ENCODE measurements at places on chromosomes 3 and 15.

DNA sequence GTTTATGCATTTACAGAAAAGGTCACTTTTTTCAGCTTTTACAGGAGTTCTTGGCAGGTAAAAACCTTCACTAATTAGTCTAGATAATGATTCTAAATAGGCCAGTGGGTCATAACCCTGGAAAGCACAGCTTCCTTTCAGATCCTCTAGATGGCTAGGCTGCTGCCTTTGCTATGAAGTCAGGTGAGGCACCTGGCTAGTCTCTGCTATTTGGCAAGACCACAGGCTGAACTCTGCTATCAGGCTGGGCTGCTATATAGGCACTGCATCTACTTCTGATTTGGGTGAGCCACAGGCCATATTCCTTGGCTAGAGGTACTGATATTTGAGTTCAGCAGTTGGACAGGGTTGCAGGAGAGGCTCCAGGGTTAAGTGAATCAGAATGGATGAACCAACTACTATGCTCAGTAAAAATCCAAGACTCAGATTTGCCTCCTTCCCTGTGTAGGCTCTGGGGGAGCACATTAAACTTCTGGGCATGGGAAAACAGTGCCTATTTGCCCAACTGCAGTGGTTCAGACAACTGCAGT, 665.7 kb upstream of the TBL1XR1 start:
- DNase-seq = no peak

DNA sequence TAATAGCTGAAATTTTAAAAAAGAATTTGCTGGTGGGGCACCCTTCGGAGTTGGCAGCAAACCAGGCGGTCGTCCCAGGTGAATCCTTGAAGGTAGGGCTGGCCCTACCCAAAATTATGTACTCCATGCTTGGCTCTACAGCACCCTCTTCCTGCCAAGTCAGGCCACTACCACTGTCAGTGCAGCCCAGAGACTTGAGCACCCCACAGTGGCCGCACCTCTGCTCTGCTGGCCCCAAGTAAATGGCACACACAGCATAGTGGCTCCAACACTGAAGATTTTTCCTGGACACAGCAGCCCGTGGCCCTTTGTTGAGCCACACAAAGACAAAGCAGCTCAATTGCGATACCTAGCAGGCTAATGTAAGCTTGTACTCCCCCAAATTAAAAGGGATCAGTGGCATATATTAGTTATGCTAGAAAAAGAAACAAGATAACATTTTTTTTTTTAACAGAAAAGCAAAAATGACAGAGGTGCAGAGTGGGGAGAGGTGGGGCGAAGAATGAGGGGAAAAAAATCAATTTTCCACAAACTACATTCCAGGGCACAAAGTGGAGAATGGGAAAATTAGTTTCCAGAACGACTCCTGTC, 250.5 kb downstream of the UACA start:
- DNase-seq = peak; percentile 63

GRCh38 chr3:51916418-51916817, 13.3 kb upstream of the IQCF1 start:
- DNase-seq = peak; percentile 6

DNA sequence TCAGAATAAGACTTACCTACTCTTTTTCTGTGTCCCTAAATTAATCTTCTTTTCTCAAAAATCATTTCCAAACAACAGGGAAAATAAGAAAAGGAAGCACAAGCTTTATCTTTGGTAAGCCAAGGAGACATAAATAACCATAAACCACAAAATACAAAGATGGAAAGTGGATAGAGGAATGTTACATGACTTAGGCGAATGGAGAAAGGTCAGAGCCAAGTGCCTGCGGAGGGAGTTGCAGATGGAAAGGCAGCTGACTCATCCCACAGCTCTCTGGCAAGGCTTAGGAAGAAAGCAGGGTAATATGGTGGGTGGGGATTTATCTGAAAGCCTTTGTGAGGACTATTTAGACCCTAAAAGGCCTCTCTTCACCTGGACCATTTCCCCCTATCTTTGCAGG, 72.8 kb downstream of the GALK2 start:
- peak; percentile 80 for DNase-seq

DNA sequence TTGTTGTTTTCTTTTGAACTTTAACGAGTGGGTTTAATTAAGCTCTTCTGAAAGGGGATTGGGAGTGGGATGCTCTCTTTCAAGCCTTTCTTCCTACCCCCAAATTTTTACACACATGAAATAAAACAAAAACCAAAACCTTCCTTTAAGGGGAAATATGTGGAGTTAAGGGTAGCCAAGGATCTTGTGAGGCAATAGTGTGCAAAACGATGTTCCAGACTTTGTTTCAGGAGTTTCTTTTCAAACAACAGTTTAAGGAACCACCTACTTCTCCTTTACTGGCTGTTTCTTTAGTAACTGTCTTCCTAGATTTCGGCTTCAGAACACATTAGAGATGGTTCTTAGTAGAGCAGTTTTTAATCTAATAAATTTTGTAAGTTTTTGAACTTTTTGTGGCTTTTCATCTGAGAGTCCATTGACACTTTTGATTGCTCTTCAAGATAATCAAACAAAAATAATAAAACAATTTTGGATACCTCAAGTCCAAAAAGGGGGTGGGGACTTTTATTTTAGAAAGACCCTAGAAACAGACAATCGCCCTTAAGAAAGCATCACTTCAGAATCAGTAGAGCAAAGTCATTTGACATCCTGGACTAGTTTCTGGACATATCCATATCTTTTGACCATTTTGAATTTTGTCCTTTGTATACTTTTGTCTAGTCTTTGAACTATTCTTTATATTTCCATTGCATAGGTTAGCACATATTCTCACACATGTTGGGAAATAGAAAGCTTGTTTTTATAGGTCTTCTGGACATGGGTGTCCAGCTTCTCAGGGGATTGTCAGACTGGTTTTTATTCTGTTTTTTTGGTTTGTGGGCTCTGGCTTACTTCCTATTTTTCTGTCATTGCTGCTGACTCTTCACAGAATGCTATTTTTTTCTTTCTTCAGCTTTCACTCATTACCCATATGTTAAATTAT, 6.0 kb downstream of the DIPK2A start:
- DNase-seq = no peak

- peak; percentile 57 for DNase-seq
Measured at GRCh38 chr3:131221731-131222130, 159.8 kb upstream of the NUDT16 start.

Data from AG20443 (cell line).